ENCODE measurements at places on chromosomes 2 and 18.

DNA sequence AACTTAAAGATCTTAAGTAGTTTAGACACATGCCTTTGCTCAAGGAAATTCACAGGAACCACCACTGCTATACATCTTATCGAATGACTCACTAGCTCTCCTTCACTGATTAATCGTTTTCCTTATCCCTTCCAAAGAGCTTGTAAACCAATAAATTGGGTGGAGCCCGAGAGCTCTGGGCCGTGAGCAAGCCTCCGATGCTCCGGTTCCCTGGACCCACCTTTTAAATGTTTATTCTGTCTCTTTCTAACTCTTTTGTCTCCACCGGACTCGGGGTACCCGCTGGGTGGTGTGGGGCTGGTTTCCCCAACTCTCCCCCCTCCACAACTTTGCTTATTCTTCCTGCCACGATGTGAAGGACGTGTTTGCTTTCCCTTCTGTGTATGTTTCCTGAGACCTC lies 292.9 kb upstream of the TMEFF2 start:
- no peak for DNase-seq

DNA sequence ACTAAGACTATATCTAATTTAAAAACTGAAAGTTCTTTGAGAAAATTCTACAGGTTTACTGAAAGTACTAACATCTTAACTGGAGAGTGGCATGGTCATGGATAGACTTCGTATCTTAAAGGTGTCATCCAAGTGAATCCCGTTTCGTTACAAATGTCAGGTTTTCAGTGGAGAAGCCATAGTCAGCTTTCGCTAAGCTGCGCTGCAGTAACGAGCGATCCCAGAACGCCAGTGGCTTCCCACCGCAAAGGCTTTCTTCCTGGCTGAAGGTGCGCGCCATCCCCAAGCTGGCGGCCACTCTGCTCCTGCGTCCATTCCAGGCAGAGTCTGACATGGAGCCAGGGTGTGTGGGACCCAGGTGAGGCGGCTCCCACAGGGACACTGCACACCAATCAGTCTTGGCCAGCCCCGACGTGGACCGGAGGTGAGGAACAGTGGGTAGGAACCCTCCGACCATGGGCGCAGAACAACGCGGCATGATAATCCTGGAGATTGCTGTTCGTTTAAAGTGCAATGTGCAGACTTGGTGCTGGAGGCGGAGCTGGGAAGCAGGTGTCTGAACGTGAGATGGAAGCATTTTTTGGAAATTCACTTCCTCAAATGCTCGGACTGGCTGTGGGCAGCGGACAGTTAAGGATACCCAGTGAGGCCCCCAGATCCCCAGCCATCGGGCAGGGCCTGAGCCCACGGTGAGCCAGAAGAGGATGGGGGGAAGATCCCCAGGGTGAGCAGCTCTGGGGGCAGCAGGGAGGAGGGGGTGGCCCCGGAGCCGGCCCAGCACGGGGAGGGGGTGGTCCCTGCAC lies 27.8 kb upstream of the KCNG2 start:
- DNase-seq, result no peak

DNA sequence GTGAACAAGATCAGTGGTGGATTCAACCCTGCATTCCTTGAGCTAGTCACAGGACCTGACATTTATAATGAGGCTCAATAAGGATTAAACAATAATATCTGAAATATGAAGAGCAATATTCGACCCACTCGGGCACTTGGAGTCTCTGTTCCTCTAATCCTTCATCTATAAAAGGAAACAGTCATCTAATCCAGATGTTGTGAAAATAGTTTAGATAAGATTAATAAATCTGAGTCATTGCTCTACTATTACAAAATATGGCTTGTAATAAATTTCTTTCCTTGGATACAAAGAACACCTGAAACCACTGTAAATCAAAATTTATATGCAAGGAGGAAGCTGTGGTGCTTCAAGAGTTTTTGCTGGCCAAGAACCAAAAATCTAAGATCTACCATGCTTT lies 846.9 kb upstream of the ACVR2A start:
- DNase-seq, result no peak

- no peak for DNase-seq
These were observed at the start of gene PLEK for GRCh38 chr2:68365087-68365486. PLEK (plus strand) TSS chr2:68365282; CDS start chr2:68365352, 70 bp downstream.

DNA sequence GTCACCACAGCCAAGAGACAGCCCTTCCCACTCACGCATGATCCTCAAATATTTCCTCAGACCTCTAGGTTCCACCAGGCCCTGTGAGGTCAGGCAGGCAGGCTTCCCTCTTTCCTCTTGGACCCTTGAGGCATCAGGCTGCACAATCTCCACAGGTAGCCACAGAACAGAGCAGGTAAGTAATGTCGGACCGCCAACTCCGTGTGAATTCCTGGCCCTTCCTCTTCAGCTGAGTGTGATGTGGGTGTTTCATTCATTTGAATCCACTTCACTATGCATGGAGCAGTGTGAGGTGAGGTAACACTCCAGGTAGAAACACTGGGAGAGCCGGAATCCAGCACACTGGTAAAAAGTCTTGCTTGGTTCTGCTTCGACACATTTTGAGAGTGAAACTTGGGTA lies 44.0 kb downstream of the MRPL35 start:
- no peak for DNase-seq

All from kidney glomerular epithelial cell (primary cell).